IgD-negative memory B cell (primary cell): ENCODE measurements at places on chromosomes 11 and 22. TPM values are rescaled to one million over a fixed set of nuclear protein-coding genes. Genes with fewer than 3 reads are reported as not detected.

The TMEM45B gene
- 0.19 TPM for polyA plus RNA-seq

The SCUBE2 gene
- polyA plus RNA-seq, result not detected

The APOBEC3A gene
- not detected for polyA plus RNA-seq

The SLC7A4 gene
- polyA plus RNA-seq, result not detected

The ZW10 gene
- 14.1 TPM for polyA plus RNA-seq

The SPDYC gene
- not detected for polyA plus RNA-seq

The CCDC116 gene
- polyA plus RNA-seq, result 0.11 TPM

The TSG101 gene
- polyA plus RNA-seq, result 51.7 TPM

The CDCA5 gene
- 2.0 TPM for polyA plus RNA-seq

The TTC36 gene
- 0.55 TPM for polyA plus RNA-seq

The VPS26B gene
- polyA plus RNA-seq, result 11.8 TPM

The PRRG4 gene
- not detected for polyA plus RNA-seq

The ANGPTL5 gene
- polyA plus RNA-seq, result not detected

The CARD10 gene
- not detected for polyA plus RNA-seq

The SCT gene
- polyA plus RNA-seq, result not detected

The JRKL gene
- polyA plus RNA-seq, result 2.7 TPM
